ENCODE measurements at places on chromosomes 13 and 19.

- DNase-seq, result no peak
Measured at GRCh38 chr19:30647891-30648720, 275.9 kb downstream of the ZNF536 start.

- DNase-seq, result peak; percentile 26
Measured at GRCh38 chr19:16886305-16886880, 2.4 kb upstream of the F2RL3 start.

DNA sequence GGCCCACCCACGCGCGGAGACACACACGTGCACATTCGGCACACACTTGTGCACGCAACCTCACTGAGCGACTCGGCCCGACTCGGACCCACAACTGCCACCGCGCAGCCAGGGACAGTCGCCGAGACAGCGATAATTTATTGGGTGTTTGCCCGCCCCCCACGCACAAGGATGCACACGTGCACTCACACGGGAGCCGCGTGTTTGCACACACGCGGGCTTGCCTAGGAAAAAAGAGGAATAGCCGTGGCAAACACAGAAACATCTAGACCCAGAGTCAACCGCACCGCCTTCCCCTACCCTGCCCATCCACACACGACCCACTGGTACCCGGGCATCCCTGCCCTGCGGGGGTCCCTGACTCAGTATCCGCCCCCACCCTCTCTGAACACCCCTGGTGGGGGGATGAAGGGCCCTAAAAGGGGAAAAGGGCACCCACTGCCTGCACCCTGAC, 1.1 kb upstream of the SSBP4 start:
- no peak for DNase-seq

DNA sequence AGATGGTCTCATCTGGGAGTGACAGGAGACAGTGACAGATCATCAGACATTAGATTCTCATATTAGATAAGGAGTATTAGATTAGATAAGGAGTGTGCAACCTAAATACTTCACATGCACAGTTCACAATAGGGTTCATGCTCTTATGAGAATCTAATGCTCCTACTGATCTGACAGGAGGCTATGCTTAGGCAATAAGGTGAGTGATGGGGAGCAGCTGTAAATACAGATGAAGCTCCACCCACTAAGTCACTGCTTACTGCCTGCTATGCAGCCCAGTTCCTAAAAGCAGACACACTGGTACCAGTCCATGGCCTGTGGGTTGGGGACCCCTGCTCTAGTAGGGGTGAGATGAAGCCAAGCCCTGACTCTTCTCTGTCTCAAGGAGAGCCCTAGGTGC, 10.0 kb upstream of the IGFL3 start:
- no peak for DNase-seq

- DNase-seq, result no peak
Measured at GRCh38 chr19:3409346-3410064, 43.1 kb downstream of the NFIC start.

DNA sequence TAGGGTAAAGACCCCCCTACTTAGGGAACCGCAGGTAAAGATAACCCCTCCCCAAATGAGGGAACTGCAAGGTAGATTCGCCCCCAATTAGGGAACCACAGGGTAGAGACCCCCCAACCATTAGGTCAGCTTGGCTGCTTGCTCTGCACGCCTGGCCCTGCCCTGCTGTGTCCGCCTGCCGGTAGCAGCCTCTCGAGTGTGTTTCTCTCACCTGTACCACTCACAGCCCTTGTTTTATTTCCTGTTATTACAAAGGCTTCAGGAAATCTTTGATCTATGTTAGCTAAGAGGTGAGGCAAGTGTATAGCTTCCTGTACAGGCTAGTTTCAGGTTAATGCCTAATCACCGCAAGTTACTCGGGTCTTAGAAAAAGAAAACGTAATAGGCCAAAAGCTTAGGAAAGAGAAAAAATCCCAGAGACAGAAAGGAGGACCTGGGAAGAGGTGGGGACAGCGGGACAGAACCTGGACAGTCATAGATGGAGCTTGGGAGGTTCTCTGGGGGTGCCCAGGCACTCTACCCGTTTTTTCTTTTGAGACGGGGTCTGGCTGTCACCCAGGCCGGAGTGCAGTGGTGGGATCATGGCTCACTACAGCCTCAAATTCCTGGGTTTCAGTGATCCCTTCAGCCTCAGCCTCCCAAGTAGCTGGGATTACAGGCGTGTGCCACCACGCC, 23.1 kb upstream of the EIF3G start:
- no peak for DNase-seq

DNA sequence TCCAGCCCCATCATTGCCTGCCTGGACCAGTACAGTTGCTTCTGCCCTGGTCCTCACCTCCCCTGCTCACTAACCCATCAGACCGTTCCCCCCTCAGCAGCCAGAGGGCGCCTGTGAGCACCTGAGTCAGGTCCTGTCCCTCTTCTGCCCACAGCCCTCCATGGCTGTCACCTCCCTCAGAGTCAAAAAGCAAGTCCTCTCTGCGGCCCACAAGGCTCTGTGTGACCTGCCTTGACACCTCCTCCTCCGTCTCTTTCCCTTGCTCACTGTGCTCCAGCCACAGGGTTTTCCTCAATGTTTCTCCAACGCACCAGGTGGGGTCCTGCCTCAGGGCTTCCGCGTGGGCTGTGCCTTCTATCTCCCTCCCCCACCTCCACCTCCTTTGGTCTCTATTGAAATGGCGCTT, 29.4 kb upstream of the PTPRS start:
- DNase-seq, result no peak

GRCh38 chr13:27338816-27339215, 68.2 kb downstream of the RASL11A start:
- no peak for DNase-seq

DNA sequence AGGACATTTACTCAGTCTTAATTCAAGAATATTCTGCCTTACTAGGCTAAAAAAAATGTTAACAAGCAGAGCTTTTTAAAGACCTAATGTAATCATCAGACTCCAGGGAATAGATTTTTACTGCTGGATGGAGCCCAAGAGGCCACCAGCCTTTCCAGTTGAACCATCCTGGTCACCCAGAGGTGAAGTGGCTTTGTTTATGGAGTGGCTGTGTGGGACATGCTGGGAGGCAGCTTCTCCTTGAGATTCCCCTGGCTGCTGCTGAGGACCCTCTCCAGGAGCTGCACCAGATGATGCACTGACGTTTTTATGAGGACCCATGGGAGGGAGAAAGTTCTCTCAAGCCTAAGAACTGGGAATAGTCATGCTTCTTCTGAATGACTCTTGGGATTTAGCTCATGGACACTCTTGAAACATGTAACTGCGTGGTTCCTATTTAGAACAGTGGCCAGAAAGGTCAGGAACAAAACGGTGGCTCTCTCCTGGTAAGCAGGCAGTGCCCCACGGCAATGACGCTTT, 205.9 kb upstream of the MIR17HG start:
- no peak for DNase-seq

All from epithelial cell of proximal tubule (primary cell).